ENCODE measurements at places on chromosomes 12 and 14.
A peak's percentile ranks its signal among the peaks of the same experiment; 100 is the strongest.

- peak; percentile 51 for DNase-seq
- H3K4me1 ChIP-seq = peaks cover 7% of the 10 kb centered on the region
- peaks cover 32% of the 10 kb centered on the region for H3K27me3 ChIP-seq
- no peaks in the 10 kb centered on the region for H3K36me3 ChIP-seq
- H3K27ac ChIP-seq = peak overlapping the region; percentile 64
- H3K4me3 ChIP-seq = peak overlapping the region; percentile 76
Observed at GRCh38 chr12:132600048-132601032, 10.0 kb downstream of the LRCOL1 start.

DNA sequence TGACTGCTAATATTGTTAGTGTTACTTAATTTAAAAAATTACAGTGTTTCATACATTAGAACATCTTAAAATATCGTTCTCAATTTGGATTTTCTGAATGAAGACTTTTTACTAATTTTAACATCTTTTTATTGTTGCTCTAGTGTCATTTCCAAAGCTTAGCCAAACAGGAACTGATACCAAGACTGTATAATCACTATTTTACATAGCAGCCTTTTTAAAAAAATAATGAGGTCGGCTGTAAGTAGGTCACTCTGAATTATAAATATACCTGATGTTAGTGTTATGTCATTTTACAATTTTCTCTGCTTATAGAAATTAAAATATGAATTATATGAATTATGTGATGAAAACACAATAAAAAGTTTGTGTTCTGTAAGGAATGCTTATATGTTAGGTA is 321.5 kb downstream of the TMEM117 start:
- H3K4me3 ChIP-seq = no peak overlapping the region
- no peaks in the 10 kb centered on the region for H3K4me1 ChIP-seq
- no peak for DNase-seq
- no peaks in the 10 kb centered on the region for H3K36me3 ChIP-seq

- H3K4me3 ChIP-seq = no peak overlapping the region
- no peaks in the 10 kb centered on the region for H3K4me1 ChIP-seq
- DNase-seq = no peak
- no peak overlapping the region for H3K27ac ChIP-seq
Observed at GRCh38 chr14:48890333-48890732, 695.8 kb downstream of the RPS29 start.

- no peaks in the 10 kb centered on the region for H3K4me1 ChIP-seq
- H3K4me3 ChIP-seq = no peak overlapping the region
- H3K36me3 ChIP-seq = no peaks in the 10 kb centered on the region
- H3K27ac ChIP-seq = no peak overlapping the region
- H3K27me3 ChIP-seq = no peaks in the 10 kb centered on the region
Observed at GRCh38 chr14:71497645-71498086, 434.6 kb upstream of the RGS6 start.

- peaks cover 17% of the 10 kb centered on the region for H3K36me3 ChIP-seq
- H3K27me3 ChIP-seq = no peaks in the 10 kb centered on the region
- DNase-seq = no peak
- no peaks in the 10 kb centered on the region for H3K4me1 ChIP-seq
- no peak overlapping the region for H3K4me3 ChIP-seq
Observed at GRCh38 chr12:124980098-124980892, 8.6 kb downstream of the DHX37 start.

- DNase-seq = no peak
- no peaks in the 10 kb centered on the region for H3K36me3 ChIP-seq
- H3K27ac ChIP-seq = no peak overlapping the region
- H3K4me1 ChIP-seq = no peaks in the 10 kb centered on the region
- H3K27me3 ChIP-seq = no peaks in the 10 kb centered on the region
Observed at GRCh38 chr12:103901518-103902173, 28.6 kb upstream of the HSP90B1 start.

DNA sequence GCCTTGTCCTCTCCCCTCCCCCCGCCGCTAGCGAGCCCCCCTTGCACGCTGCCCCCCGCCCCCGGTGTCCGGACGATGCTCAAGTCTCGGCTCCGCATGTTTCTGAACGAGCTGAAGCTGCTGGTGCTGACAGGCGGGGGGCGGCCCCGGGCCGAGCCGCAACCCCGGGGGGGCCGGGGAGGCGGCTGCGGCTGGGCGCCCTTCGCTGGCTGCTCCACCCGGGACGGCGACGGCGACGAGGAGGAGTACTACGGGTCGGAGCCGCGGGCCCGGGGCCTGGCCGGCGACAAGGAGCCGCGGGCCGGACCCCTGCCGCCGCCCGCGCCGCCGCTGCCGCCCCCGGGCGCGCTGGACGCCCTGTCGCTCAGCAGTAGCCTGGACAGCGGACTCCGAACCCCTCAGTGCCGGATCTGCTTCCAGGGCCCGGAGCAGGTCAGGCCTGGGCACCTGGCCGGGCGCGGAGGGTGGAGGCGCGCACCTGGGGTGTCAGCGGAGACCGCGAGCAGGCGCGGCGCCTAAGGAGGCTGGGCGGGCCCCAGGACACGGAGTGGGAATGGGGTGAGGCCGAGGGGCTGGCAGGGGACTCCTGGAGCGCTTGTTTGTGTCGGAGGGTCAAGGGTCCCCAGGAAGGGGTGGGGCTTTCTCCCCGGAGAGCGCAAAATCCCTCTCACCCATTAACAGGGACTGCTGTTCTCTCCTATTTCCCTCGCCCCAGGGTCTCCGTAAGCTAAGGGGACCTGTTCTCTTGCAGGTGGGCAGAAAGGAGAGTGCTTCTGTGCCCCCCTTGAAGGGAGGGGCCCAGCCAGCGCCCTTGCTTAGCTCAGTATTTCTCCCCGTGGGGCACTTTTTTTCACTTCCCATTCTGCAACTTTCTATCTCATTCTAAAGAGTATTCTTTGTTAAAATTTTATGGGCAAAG is 810 bp downstream of the MARCHF9 start:
- DNase-seq = no peak
- H3K36me3 ChIP-seq = no peaks in the 10 kb centered on the region
- no peaks in the 10 kb centered on the region for H3K4me1 ChIP-seq
- peak overlapping the region; percentile 87 for H3K27ac ChIP-seq
- H3K27me3 ChIP-seq = no peaks in the 10 kb centered on the region

GRCh38 chr14:71602524-71602923 is 329.7 kb upstream of the RGS6 start:
- H3K27me3 ChIP-seq = no peaks in the 10 kb centered on the region
- H3K27ac ChIP-seq = no peak overlapping the region
- no peak overlapping the region for H3K4me3 ChIP-seq
- no peaks in the 10 kb centered on the region for H3K4me1 ChIP-seq
- no peak for DNase-seq
- H3K36me3 ChIP-seq = no peaks in the 10 kb centered on the region

GRCh38 chr12:6953442-6954315 is 2.5 kb downstream of the PTPN6 start:
- no peaks in the 10 kb centered on the region for H3K27me3 ChIP-seq
- H3K27ac ChIP-seq = no peak overlapping the region
- no peaks in the 10 kb centered on the region for H3K4me1 ChIP-seq
- peak overlapping the region; percentile 48 for H3K4me3 ChIP-seq

- no peak for DNase-seq
- no peaks in the 10 kb centered on the region for H3K4me1 ChIP-seq
- no peaks in the 10 kb centered on the region for H3K27me3 ChIP-seq
- H3K4me3 ChIP-seq = no peak overlapping the region
- H3K36me3 ChIP-seq = no peaks in the 10 kb centered on the region
Observed at GRCh38 chr12:30358671-30359070, 337.0 kb downstream of the IPO8 start.

- H3K27me3 ChIP-seq = no peaks in the 10 kb centered on the region
- DNase-seq = no peak
- no peaks in the 10 kb centered on the region for H3K36me3 ChIP-seq
Observed at GRCh38 chr12:122918827-122919226, 22.9 kb upstream of the VPS37B start.

GRCh38 chr12:42261708-42262107 is 23.7 kb upstream of the YAF2 start:
- no peak overlapping the region for H3K27ac ChIP-seq
- H3K27me3 ChIP-seq = no peaks in the 10 kb centered on the region
- H3K4me3 ChIP-seq = no peak overlapping the region
- no peaks in the 10 kb centered on the region for H3K36me3 ChIP-seq
- H3K4me1 ChIP-seq = no peaks in the 10 kb centered on the region

DNA sequence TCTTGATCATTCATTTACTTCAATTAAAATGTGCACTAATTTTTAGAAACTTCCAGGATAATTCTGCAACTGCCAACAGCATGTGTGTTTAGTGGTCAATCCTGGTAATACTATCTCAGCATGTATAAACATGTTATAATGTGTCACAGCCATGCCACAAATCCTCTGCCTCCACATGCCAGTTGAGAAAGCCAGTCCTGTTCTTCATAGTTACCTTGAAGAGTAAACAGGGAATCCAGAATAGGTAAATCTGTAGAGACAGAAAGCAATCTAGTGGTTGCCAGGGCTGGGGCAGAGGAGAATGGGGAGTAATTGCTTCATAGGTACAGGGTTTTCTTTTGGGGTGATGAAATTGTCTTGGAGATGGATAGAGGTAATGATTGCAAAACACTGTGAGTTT is 85.9 kb downstream of the ARMH4 start:
- no peaks in the 10 kb centered on the region for H3K4me1 ChIP-seq
- no peaks in the 10 kb centered on the region for H3K27me3 ChIP-seq
- H3K27ac ChIP-seq = no peak overlapping the region
- H3K4me3 ChIP-seq = no peak overlapping the region
- no peaks in the 10 kb centered on the region for H3K36me3 ChIP-seq

GRCh38 chr12:105945880-105946279 is 192.9 kb downstream of the NUAK1 start:
- no peaks in the 10 kb centered on the region for H3K27me3 ChIP-seq
- H3K36me3 ChIP-seq = no peaks in the 10 kb centered on the region
- H3K4me3 ChIP-seq = no peak overlapping the region
- no peak for DNase-seq
- no peaks in the 10 kb centered on the region for H3K4me1 ChIP-seq

DNA sequence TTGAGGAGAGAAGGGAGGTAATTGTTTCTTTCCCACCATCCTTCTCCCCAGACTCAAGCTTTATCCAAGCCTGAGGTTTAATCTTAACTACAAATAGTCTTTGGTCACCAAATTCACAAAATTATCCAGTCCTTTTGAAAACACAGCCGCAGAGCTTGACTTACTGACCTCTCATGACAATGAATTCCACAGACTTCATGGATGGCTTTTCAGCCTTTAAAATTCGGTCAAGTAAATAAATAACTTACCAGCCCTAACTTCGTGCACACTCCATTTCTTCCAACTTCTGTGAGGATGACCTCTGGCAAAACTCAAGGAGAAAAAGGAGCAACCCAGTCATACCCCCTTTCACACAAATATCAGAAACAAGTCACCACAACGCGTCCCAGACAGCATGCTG is 137.0 kb upstream of the CDKN3 start:
- no peak for DNase-seq
- H3K4me1 ChIP-seq = no peaks in the 10 kb centered on the region
- no peak overlapping the region for H3K4me3 ChIP-seq
- no peak overlapping the region for H3K27ac ChIP-seq

DNA sequence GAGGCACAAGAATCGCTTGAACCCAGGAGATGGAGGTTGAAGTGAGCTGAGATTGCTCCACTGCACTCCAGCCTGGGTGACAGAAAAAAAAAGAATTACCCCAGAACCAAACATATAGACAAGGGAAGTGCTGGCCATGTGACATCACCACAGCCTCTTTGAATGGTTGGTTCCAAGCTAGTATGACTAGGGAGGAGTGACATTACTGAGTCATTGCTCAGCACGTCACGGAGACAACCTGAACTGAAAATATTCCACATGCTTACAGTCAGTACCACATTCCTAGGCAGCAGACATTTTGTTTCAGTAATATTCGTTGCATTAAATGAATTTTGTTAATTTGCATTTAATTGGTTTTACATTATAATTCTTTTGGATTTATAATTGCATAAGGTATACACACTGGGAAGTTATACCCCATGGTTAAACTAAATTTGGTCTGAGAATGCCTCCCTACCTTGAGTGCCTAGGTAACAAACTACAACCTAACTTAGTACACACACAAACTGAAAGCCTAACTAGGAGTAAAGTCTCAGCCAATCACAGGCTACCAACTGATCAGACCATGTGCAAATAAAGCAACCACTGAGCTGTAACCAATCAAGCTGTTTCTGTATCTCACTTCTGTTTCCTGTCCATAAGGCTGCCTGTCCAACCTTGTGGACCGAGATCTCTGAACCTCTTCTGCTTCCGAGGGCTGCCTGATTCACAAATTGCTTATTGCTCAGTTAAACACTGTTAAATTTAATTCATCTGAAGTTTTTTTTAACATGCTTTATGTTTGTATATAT is 164.4 kb downstream of the CAND1 start:
- H3K4me1 ChIP-seq = no peaks in the 10 kb centered on the region
- H3K36me3 ChIP-seq = no peaks in the 10 kb centered on the region
- no peak overlapping the region for H3K4me3 ChIP-seq
- H3K27ac ChIP-seq = peak overlapping the region; percentile 15
- H3K27me3 ChIP-seq = no peaks in the 10 kb centered on the region

DNA sequence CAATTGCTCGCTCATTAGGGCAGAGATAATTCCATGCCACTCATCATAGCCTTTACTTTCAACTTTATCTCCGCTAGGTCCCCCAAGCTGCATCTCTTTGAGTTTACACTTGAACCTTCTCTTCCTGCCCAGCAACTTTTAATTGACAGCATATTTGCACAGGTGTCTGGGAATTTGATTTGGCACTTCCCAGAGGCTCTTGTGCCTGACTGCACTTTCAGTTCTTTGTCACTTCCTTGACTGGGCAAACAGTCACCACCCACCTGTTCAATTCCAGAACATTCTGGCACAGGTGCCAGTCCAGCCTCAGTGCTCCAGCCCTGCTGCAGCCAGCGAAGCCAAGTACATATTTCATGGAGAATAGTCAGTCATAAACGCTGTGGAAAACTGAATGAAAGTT is 110.1 kb upstream of the LRIG3 start:
- no peak overlapping the region for H3K27ac ChIP-seq
- H3K36me3 ChIP-seq = no peaks in the 10 kb centered on the region
- no peaks in the 10 kb centered on the region for H3K4me1 ChIP-seq

DNA sequence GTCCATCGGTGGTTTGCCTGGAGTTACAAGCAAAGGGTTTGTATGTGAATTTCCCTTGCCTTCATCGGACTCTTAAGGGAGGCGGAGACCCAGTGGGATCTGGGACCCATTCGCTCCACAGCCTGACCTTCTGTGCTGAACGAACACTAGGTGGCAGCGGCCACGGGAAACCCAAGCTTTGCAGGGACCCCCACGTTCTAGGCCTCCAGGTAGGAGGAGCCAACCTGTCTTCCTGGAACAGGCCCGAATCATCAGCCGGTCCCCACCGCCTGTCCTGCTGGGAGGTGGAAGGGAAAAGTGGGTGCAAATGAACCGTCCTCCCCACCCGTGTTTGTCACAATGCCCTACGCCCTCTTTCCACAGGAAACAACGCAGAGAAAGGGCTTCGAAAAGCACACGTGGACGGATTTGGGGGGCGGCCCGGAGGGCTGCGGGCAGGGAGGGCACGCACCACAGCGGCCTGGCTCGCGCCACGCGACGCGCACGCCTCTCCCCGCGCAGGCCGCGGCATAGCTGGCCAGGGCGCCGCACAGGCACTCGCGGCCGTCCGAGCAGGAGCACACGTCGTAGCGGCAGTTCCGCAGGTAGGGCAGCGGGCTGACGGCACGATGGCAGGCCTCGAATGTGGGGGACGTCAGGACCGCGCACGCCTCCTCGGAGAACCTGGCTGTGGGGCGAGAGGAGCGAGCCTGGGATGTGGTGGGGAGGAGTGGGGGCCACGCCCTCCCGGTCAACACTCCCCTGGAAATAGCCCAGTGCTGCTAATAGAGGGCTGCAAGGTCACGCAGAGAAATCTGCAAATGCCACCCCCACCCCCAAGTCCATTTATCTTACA is 67.8 kb downstream of the VWF start:
- no peak overlapping the region for H3K4me3 ChIP-seq
- no peak for DNase-seq
- peaks cover 9% of the 10 kb centered on the region for H3K27me3 ChIP-seq
- H3K4me1 ChIP-seq = no peaks in the 10 kb centered on the region

GRCh38 chr14:101966742-101967141 is 2.4 kb downstream of the DYNC1H1 start:
- no peaks in the 10 kb centered on the region for H3K27me3 ChIP-seq
- no peaks in the 10 kb centered on the region for H3K36me3 ChIP-seq
- no peak overlapping the region for H3K4me3 ChIP-seq
- peak overlapping the region; percentile 98 for H3K27ac ChIP-seq
